ENCODE measurements at places on chromosomes 2 and 18.

DNA sequence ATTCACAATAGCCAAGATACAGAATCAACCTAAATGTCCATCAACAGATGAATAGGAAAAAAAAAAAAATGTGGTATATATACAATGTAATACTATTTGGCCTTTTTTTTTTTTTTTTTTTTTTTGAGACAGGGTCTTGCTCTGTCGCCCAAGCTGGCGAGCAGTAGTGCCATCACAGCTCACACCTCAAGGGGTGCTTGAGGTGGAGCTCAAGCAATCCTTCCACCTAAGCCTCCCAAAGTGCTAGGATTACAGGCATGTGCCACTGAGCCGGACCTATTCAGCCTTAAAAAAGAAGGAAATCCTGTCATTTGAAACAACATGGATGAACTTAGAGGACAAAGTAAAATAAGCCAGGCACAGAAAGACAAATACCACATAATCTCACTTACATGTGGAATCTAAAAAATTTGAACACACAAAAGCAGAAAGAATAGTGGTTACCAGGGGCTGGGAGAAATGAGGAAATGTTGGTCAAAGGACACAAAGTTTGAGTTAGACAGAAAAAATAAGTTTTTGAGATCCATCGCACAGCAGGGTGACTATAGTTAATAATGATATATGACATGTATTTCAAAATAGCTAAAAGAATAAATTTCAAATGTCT lies 26.0 kb downstream of the TLK1 start:
- no peak for DNase-seq

- no peak for DNase-seq
Measured at GRCh38 chr2:233799087-233799665, 21.0 kb downstream of the MROH2A start.

DNA sequence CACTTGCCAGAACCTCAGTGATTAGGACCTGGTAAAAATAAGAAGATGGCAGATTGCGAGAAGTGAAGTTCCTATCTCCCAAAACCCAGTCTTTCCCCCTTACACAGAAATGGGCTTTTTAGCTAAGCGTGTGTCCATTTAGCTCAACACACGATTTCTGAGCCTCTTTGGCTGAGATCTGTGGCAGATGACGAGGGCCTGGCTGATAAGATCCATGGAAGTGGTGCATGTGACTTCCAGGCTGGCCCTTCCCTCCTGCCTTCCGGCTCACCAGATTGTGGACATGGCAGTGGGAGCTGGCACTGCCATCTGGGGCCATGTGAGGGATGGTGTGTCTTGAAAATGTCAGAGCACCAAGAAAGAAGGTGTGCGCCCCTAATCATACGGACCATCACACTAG lies 41.0 kb upstream of the ZFP36L2 start:
- DNase-seq, result no peak

GRCh38 chr2:117972476-117973123 lies 41.3 kb downstream of the CCDC93 start:
- no peak for DNase-seq

DNA sequence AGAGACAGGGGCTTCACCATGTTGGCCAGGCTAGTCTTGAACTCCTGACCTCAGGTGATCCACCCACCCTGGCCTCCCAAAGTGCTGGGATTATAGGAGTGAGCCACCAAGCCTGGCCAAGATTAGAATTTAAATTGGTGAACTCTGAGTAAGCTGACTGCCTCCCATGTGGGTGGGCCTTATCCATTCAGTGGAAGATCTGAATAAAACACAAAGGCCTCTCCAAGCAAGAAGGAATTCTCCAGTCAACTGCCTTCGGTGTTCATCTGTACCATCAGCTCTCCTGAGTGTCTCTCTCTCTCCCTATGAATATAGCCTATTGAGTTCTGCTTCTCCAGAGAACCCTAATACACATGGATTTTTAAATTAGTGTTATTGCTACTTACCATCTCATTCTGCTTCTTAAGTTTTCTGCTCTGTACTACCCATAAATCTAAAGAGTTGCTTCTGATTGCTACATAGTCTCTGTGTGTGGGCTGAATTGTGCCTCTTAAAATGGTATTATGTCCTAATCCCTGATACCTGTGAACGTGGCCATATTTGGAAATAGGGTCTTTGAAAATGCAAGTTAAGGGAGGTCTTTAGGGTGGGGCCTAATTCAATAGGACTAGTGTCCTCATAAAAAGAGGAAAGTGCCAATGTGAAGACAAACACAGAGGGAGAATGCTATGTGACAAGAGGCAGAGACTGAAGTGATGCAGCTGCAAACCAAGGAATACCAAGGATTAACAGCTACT lies 36.3 kb downstream of the FBXO11 start:
- no peak for DNase-seq

- no peak for DNase-seq
Measured at GRCh38 chr2:171858397-171858958, 35.6 kb downstream of the SLC25A12 start.

DNA sequence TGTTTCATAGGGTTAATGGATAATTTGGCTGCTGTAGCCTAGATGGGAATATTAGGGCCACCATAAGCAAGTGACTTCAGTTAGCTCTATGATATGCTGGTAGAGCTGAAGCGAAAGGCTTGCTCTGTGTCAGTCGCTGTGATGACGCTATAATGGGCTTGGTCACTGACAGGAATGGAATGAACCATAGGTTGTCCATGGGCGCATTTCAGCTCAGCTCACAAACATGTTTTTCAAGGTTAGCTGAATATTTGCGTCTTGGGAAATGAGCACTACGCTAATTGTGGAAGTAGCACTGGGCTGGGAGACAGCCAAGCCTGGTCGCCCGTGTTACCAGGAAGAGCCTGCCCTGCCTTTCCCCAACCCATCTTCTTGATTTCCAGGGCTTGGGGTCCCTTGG lies 3.2 kb upstream of the MYO7B start:
- DNase-seq, result no peak

GRCh38 chr2:140589273-140589672 lies 1541.5 kb downstream of the LRP1B start:
- no peak for DNase-seq

- no peak for DNase-seq
Measured at GRCh38 chr2:239559417-239560261, 158.8 kb upstream of the HDAC4 start.

- DNase-seq, result no peak
Measured at GRCh38 chr2:238225911-238226697, 13.7 kb downstream of the HES6 start.

DNA sequence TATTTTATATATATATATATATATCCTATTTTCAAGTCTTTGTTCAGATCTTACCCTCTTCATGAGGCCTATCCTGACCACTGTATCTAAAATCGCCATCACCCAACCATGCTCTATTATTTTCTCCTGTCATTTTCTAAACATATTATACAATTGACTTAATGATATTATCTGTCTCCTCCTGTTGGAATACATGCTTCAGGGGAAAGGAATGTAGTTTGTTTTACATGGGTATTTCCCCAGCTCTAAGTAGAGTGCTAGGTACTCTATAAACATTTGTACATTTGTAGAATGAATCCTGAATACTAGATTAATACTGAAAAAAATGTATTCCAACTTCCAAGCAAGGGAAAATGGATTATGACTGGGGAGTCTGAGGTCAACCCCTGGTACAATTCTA lies 26.2 kb downstream of the TTC21B start:
- DNase-seq, result no peak

DNA sequence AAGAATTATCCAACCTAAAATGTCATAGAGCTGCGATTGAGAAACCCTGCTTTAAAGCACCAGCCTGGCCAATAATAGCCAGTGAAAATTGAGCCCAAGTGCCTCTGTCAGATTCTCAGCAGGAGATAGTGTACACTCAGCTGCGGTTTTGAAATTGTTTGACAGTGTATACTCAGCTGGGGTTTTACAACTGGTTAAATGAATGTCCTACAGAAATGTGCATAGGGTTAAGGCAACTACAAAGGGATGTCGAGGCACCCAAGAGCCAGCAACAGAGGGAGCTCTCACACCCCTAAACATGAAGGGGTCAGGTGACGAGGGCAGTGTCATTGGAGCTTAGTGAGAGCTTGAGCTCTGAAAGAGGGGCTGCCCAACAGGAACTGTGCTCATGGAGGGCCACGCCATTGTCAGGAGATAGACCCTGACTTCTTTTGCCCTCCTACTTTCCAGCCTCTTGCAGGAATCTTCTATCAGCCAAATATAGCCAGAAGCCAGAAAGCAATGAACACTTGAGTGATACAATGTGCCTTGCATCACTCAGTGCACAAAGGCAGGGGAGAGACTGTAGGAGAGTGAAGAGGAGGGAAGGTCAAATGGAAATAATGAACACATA lies 15.1 kb downstream of the ACTG2 start:
- DNase-seq, result peak; percentile 17

GRCh38 chr2:47222826-47223554 lies 67.9 kb upstream of the STPG4 start:
- no peak for DNase-seq

- no peak for DNase-seq
Measured at GRCh38 chr2:233853353-233853752, 982 bp downstream of the HJURP start.

DNA sequence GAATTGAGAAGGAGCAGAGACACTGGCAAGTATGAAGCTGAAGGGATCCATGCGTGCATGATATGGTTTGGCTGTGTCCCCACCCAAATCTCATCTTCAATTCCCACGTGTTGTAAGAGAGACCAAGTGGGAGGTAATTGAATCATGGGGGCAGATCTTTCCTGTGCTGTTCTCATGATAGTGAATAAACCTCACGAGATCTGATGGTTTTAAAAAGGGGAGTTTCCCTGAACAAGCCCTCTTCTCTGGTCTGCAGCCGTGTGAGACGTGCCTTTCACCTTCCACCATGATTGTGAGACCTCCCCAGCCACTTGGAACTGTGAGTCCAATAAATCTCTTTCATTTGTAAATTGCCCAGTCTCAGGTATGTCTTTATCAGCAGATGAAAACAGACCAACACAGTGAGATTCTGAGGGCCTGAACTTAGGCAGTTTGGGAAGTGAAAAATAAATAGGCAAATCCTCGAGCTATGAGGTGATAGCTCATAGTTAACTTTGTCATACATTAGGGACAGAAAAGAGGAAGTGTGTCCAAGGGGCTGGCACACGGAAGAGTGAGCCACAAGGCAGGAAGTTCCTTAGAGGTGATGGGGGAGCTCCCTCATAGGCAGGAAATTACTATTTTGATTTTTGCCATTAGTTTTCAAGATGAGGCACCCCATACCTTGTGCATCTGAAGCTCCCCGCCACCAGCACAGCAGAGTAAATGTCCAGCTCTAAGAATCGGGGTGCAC lies 658.8 kb upstream of the ID2 start:
- DNase-seq, result no peak

GRCh38 chr2:166614029-166614428 lies 120.0 kb upstream of the SCN7A start:
- DNase-seq, result no peak

DNA sequence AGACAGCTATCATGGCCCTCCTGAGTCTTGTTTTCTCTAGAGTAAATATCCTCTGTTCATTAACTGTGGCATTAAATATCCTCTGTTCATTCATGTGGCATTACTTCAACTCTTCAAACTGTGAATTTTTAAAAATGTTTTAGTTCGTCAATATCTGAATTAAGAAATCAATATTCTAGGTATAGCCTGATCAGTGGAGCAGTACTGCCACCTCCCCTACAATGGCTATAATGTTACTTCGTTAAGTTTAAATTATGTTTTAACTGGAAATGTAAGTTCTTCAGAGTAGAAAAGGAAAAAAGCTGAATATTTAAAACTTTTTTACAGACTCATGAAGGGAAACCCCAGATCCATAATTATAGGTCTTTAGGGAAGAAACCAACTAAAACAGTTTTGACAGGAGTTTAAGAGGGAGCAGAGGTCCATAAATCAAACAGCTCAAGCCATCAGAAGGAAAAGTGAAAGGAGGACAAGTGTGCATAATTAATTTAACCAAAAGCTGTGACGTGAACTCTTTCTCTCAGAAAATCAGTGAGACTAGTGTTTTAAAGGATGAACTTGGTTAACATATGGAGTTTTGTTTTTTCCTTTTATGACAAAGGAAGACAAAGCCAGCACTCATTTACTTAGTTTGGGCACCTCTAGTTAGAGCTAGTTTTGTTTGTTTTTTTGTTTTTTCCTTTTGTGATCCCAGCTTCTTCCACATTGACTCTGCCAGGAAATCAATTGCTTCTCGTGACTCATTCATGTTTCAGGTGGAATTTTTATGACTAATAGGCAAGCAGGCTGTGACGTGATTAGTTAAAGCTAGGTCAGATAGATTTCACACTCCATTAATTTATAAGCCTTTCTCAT lies 44.9 kb downstream of the RBBP8 start:
- DNase-seq, result no peak

DNA sequence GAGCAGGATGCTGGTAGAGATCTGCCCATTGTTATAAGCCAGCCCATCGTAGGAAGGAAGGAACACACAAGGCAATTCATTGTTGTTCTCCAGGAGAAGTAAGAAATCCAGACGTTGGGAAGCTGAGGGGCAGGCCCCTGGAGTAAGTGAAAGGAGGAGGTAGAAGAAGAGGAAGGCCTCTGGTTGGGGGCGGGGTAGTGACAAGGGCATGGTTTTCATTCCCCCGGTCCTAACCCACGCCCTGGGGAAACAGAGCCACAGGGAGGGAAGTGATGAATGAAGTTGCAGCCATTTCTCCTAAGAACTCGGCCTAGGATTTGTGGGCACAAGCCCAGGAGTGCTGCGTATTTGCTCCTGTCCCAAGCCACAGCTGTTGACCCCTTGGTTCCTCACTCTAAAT lies 18.0 kb downstream of the LBH start:
- no peak for DNase-seq

DNA sequence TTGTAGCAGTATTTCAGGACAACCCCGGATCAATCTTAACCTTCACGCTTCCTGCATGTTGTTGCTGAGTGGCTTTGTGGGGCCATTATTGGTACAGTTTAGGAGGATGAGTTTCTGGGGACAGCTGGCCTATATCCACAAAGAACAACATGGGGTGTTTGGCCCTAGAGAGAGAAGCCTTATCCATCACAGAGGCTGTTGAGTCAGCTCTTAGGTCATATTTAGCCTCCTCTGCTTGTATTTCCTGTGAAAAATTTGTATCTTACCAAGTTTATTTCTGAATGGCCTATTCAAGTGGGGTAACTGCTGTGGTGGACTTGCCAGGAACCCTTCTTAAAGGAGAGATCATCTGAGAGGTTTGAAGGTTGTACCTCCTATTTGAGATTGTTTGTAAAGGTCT lies 77.6 kb downstream of the MAP4K4 start:
- no peak for DNase-seq

GRCh38 chr2:30275256-30275655 lies 43.9 kb downstream of the LBH start:
- no peak for DNase-seq

GRCh38 chr2:1162768-1163584 lies 212.3 kb downstream of the SNTG2 start:
- DNase-seq, result no peak

DNA sequence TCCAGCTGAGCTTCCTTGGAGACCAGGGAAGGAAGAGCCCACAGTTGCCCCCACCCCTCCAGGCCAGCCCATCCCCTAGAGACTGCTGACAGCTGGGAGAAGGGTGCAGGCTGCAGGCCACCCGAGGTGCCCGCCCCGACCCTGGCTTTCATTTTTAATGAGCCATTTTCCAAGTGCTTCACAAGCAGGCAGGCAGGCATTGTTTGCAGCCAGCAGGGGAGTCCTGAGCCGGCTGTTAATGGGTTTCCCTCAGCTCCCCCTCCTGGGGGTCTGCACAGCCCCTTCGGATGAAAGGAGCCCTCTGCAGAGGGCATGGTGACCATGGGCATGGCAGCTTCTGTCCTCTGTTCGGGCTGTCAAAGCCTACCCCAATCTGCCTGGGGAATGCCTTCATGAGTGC lies 94.5 kb downstream of the ZBTB7C start:
- DNase-seq, result no peak

- no peak for DNase-seq
Measured at GRCh38 chr2:15147591-15147990, 413.5 kb downstream of the NBAS start.

- no peak for DNase-seq
Measured at GRCh38 chr2:123128951-123129350, 896.1 kb upstream of the CNTNAP5 start.
